ENCODE measurements at places on chromosomes 7 and 10.

DNA sequence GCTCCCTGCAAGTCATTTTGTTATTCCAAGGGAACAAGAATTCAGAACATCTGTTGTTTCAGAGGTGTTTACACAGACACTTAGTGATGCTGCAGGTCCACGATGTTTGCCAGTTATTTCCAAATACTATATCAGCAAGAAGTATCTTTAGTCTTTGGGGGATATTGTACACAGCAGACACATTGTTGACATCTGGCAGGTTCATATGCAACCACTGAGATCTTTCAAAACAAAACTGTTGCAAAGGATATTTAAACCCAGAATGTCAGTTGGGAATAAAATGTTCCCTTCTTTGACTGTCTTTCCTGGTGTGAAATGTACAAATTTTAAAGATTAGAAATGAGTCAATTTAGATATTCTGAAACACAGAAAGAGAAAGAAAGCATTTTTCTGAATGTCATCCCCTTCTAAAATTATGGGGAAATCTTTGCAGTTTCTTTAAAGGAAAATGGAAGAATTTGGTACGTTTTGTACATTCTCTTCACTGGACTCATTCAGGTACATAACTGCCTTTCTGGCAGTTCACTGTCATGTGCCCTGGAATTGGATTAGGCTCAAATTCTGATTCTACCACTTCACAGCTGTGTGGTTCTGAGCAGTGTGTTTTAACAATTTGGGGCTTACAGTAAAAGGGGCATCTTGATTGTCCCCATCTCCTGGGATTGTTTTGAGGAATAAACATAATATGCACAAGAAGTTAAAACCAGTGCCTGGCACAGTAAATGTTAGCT is 40.3 kb upstream of the CELF2 start:
- DNase-seq: no peak

DNA sequence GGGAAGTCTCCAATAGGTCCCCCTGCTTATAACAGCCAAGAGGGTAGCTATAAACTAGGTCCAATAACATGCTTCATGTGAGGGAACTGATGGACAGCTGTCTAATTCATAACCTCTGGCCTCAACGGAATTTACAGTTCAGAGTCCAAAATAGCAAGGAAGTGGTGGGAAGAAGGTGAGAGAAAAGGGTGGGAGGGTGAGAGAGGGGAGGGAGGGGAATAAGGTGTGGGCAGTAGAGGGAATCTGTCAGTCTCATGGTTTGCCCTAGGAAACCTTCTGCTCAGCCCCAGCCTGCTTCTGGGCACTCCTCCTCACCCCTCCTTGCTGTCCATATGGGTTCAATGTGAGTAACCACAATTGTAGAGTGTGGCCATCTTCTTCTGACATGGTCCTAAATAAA is 133.4 kb upstream of the ADO start:
- no peak for DNase-seq

- DNase-seq: no peak
These were observed 86.1 kb upstream of the PCBD1 start for GRCh38 chr10:70974351-70974901.

- no peak for DNase-seq
These were observed 1.8 kb downstream of the ZNF248 start for GRCh38 chr10:37855636-37856035.

GRCh38 chr10:17453373-17454091 is 863 bp downstream of the ST8SIA6 start:
- no peak for DNase-seq

DNA sequence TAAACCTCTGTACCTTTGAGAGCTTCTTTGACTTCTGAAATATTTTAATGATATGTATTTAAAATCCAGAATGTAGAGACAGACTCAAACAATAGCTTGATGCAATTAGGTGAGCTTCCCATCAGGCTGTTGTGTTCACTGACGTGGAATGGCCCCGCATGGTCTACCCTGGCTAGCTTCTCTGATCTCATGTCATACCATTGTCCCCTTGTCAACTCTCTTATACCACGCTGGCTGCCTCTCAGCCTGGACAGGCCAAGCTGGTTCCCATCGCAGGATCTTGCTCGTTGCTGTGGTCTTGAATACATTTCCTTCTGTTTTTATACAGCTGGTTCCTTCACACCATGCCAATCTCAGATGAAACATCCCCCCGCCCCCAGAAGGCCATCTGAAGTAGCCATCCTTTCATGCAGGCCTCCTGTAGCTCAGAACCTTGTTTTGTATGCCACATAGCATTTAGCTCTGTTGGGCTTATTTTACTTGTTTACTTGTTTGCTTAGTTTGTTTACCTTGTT is 84.2 kb downstream of the FANK1 start:
- no peak for DNase-seq

GRCh38 chr7:89760690-89761089 is 393.6 kb upstream of the STEAP1 start:
- no peak for DNase-seq

DNA sequence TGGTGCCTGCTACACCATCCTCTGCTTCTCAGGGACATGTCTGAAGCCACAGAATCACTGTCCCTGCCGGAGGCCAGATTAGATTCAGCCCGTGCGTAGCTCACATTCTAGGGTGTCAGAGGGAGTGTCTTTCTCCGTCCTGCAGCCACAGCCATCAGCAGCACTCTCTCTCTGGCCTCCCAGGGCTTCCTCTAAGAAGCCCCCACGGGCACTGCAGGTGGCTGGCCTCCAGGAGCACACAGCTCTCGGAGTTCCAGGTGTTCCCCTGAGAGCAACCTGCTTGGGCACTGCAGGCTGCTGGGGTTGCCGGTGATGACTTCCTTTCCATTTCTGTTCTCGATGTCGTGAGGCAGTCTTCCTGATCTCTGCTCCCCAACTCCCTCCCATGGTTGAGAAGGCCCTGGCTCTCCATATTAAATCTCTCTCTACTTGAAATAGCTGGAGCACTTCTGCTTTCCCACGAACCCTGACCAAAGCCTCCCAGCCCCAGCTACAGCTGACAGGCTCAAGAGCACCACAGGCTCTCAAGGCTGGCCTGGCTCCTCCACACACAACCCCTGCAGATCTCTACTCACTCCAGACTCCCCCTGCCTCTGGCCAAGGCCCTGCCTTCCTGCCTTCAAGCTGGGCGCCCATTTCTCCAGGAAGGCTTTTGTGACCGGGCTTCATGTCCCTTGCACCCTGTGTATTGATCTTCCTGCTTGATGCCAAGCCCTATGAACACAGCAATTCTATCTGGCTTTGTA is 49.0 kb upstream of the TMEM72 start:
- DNase-seq: no peak

DNA sequence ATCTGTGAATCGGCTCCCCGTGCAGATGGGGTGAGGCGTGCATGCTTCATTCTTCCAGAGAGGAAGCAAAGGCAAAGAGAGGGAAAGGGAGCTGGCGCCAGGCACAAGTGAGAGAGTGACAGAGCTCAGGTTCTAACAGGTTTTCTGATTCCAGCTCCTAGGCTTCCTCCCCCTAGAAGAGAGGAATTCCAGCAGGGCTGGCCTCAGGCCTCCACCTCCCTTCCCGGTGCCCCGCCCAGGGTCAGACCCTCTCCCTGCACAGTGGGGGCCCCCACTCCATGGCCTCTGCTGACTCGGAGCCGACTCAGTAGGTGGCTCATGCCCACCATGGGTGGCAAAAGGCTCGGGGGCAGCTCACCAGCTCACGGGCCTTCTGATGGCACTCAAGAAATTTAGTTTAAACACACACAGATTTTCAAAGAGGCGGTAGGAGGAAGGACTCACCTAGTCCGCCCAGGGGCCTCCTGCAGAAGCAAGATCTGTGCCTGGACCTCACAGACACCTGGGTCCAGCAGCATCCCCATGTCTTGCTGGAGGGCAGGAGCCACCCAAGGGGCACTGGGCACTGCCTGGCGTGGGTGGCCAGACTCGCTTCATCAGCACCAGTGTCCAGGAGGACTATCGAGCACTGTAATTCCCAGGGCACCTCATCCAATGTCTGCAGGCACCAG is 183.5 kb downstream of the MAD1L1 start:
- no peak for DNase-seq

DNA sequence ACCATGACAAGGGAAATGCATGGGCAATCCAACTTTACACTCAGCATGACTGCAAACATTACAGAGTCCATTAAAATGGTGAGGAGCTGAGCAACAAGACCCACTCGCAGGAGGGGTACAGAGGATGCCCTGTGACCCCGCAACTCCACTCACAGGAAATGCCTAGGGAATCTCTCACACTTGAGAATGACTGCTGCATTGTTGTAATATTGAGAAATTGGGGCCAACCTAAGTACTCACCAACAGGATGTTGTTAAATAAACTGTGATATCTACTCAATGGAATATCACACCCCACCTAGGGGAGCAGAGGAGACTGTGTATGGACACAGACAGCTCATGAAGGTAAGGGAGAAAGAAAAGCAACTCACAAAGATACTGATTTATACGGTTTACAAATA is 53.4 kb upstream of the CAMK2B start:
- no peak for DNase-seq

DNA sequence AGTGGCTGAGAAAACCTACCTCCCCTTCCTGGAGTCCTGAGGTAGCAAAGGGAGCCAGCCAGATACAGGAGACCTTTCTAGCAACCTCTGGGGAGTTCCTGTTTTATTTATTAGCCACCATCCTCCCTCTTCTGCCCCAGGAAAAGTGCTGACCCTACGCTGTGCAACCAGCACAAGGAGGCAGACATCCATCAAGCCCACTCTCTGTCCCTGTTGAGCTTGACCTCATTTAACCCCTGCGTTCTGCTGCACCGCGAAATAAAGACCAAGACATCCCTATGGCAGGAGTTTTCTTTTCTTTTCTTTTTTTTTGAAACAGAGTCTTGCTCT is 25.3 kb upstream of the ANKRD2 start:
- no peak for DNase-seq
